Suprapubic skin (tissue), 4 donors: ENCODE measurements at places on chromosomes 7 and 10.

GRCh38 chr10:88280518-88280917 is 302.6 kb downstream of the RNLS start:
- DNase-seq, result no peak

GRCh38 chr10:76205361-76205760 is 773.9 kb downstream of the LRMDA start:
- DNase-seq, result no peak

GRCh38 chr7:5591278-5591874 is 167.7 kb upstream of the TNRC18 start:
- DNase-seq, result no peak

DNA sequence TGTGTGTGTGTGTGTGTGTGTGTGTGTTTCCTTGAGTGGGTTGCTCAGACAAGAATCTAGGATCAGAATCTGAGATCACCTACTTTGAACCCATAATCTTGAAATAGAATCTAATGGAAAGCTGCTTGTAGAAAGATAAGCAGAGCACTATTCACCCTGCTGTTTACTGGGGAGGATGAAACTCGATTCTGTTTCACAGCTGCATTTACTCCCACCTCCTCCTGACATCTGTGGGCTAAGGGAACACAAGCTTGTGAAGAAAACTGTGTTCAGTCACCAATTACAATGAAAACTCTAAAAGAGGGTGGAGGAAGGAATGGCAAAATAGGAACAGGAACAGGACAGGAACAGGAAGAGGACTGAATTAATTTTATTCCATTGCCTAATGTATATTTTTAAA is 269.5 kb downstream of the TSPAN12 start:
- no peak for DNase-seq

DNA sequence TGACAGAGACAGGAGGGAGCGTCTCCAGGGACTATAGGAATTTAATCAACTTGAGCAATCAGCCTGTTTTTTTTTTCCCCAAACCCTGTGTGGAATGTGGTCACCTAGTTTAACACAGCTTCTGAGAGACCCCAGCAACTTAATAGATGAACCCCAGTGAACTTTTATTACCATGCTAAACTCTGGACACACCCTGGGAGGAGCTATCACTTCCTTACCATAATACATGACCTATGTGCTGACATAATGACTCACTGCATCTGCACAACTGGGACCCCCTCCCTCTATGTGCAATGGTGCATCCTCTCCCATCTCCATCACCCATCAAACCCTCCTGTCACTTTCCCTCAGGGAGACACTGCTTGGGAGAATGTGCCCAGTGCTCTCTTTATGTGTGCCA is 83.7 kb downstream of the EPC1 start:
- DNase-seq, result no peak

DNA sequence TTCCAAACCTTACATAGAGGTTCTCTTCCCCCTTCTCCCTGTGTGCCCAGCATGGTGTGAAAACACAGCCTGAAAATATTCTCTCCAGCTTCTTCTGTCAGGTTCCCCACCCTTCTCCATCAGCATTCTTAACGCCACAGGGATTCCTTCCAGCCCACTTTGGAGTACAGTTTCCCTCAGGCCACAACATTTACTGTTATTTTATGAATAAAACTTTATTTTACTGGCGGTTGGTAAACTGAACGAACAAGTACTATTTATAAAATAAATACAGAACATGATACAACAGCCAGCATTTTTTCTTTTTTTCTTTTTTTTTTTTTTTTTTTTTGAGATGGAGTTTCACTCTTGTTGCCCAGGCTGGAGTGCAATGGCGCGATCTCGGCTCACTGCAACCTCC is 31.6 kb upstream of the GPNMB start:
- no peak for DNase-seq

DNA sequence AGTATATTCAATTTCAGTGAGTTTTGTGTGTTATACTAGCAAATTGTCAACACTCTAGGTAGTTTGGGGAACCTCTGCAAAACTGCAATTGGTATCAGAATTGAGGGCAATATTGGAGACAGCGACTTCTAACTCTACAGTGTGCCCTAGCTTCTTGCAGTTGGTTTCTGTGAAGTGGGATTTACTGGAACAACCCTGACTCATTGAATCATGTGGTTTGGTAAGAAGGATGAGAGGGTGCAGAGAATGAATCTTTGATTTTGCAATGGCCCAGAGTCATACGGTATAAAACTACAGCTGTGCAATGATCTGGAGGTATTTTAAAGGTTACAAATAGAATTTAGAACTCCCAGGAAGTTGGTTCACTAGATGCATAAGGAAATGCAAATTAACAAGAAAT is 129.1 kb upstream of the PPP1R3A start:
- no peak for DNase-seq

DNA sequence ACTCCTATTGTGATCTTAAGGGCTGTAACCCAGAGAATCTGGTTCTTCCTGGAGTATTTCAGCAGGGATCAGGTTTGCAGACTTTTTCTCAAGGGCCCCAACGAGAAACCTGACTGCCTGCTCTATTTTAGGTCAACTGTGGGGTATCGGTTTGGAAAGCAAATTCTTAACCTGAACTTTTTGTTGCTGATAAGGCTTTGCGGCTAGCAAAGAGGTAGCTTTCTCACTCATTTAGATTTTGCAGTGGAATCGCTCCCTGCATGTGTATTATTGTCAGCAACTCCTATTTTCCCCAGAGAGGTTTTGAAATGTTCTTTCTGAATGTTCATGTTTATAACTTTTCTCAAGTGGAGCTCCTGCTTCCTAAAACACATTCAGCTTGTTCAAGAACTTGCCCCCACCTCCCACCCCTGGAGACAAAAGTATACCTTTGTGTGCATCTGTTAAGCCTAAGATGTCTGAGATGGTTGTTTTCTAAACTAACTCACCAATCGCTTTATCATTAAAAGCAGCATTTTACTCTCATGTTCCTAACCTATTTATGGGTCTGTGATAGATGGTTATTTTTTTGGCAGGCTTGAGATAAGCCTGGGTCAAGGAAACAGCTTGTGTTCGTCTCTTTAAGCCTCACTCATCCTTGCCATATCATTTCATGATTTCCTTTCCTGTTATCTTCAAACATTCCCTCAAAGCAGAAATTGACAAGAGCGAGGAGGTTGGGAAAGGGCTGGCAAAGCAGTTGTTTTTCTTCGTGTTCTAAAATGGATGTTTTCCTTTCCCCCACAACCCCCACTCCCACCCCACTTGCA is 129.8 kb downstream of the BAMBI start:
- DNase-seq, result no peak
